ENCODE measurements at places on chromosomes 4 and X. TPM values are rescaled to one million over a fixed set of nuclear protein-coding genes. Genes with fewer than 3 reads are reported as not detected.

DNA sequence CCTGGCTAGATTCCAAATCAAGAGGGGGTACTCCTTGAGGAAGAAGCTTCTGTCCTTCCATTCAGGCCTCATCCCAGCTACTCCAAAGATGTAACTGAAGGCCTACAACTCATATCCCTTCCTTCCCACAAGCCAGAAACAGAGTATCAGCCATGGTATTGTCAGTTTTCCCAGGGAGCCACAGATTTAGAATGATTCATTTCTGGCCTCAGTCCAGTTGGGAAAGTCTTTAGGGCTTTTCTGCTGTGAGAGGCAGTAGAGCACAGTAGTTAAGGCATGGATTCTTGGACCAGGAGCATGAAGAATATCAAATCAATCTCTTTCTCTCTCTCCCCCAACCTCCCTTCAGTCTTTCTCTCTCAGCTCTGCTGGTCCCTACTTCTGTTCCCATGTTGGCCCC, 505.0 kb downstream of the BCOR start:
- DNase-seq, result no peak
- H3K27ac ChIP-seq, result no peak overlapping the region
- H3K36me3 ChIP-seq, result no peaks in the 10 kb centered on the region
- H3K4me3 ChIP-seq, result no peak overlapping the region
- no peaks in the 10 kb centered on the region for H3K4me1 ChIP-seq

- H3K36me3 ChIP-seq, result peaks cover 3% of the 10 kb centered on the region
- no peaks in the 10 kb centered on the region for H3K27me3 ChIP-seq
These were observed 129.5 kb upstream of the GPC4 start for GRCh38 chrX:133544778-133545177.

DNA sequence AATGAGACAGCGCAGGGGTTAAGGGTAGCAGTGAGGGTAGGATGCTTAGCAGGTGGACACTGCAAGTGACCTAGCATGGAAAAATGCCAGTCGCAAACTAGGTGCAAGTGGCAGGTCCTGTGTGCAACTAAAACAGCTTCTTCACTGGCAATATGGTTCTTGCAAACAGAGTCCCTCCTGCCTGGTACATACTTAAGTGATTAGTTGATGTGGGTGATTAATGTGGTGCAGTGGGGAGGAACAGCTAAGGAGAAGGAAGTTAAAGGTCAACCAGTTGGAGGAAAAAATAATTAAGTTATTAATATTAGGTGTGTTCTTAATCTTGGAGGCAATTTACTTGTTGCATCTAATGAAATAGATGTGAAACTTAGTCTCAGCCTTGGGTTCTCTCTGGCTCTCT, 121.6 kb upstream of the IGFBP7 start:
- no peaks in the 10 kb centered on the region for H3K36me3 ChIP-seq

GRCh38 chrX:136250191-136251040, 784 bp downstream of the MAP7D3 start:
- no peak overlapping the region for H3K27ac ChIP-seq
- peaks cover 13% of the 10 kb centered on the region for H3K4me1 ChIP-seq
- no peaks in the 10 kb centered on the region for H3K27me3 ChIP-seq
- DNase-seq, result no peak
- H3K36me3 ChIP-seq, result no peaks in the 10 kb centered on the region
- H3K4me3 ChIP-seq, result peak overlapping the region; percentile 89

- no peaks in the 10 kb centered on the region for H3K36me3 ChIP-seq
- no peak for DNase-seq
- no peak overlapping the region for H3K4me3 ChIP-seq
- no peak overlapping the region for H3K27ac ChIP-seq
- no peaks in the 10 kb centered on the region for H3K4me1 ChIP-seq
- H3K27me3 ChIP-seq, result no peaks in the 10 kb centered on the region
These were observed 28.9 kb downstream of the TMPRSS11E start for GRCh38 chr4:68476191-68476590.

DNA sequence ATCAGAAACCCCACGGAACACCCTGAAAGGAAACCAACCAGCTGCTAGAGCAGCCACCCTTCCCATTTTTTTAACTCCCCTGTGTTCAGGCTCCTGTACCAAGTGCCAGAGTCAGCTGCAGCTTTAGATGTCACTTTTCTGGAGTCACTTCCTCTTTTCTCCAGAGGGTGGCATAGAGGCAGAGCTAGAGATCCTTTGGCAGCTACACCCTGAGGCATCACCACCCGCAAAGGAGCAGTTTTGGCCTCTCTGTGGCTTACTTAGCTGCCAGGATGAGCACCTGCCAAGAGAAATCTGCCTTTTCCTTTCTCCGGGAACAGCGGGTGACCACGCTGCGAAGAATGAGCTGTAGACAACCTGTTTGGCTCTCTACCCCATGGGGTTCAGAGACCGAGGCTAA, 58.0 kb upstream of the CHRDL1 start:
- H3K27ac ChIP-seq, result no peak overlapping the region
- peak; percentile 13 for DNase-seq
- no peaks in the 10 kb centered on the region for H3K4me1 ChIP-seq
- peaks cover 2% of the 10 kb centered on the region for H3K27me3 ChIP-seq
- no peak overlapping the region for H3K4me3 ChIP-seq
- H3K36me3 ChIP-seq, result no peaks in the 10 kb centered on the region

GRCh38 chr4:48681856-48682255, 98.2 kb downstream of the FRYL start:
- H3K4me3 ChIP-seq, result no peak overlapping the region
- no peak overlapping the region for H3K27ac ChIP-seq
- peaks cover 10% of the 10 kb centered on the region for H3K4me1 ChIP-seq
- no peaks in the 10 kb centered on the region for H3K27me3 ChIP-seq
- H3K36me3 ChIP-seq, result peaks cover 9% of the 10 kb centered on the region

DNA sequence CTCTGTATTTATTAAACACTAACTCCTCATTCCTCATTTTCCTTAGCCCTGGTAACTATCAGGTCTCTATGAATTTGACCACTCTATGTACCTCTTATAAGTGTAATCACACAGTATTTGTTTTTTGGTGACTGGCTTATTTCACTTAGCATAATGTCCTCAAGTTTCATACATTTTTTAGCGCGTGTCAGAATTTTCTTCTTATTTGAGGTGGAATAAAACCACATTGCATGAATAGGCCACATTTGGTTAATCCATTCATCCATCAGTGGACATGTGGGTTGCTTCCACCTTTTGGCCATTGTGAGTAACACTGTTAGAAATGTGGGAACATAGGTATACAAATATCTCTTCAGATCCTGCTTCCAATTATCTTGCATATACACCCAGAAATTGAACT, 341.2 kb upstream of the BOD1L1 start:
- no peak overlapping the region for H3K27ac ChIP-seq
- H3K4me3 ChIP-seq, result no peak overlapping the region
- H3K27me3 ChIP-seq, result peaks cover 2% of the 10 kb centered on the region
- peaks cover 29% of the 10 kb centered on the region for H3K4me1 ChIP-seq
- DNase-seq, result no peak

GRCh38 chr4:155819066-155819465, 47.0 kb downstream of the ASIC5 start:
- H3K36me3 ChIP-seq, result no peaks in the 10 kb centered on the region
- H3K4me1 ChIP-seq, result no peaks in the 10 kb centered on the region
- H3K4me3 ChIP-seq, result no peak overlapping the region
- peaks cover 3% of the 10 kb centered on the region for H3K27me3 ChIP-seq
- H3K27ac ChIP-seq, result no peak overlapping the region

- H3K27ac ChIP-seq, result no peak overlapping the region
- no peak for DNase-seq
- no peak overlapping the region for H3K4me3 ChIP-seq
- H3K4me1 ChIP-seq, result no peaks in the 10 kb centered on the region
These were observed 132.9 kb downstream of the MSL3 start for GRCh38 chrX:11890836-11891514.

DNA sequence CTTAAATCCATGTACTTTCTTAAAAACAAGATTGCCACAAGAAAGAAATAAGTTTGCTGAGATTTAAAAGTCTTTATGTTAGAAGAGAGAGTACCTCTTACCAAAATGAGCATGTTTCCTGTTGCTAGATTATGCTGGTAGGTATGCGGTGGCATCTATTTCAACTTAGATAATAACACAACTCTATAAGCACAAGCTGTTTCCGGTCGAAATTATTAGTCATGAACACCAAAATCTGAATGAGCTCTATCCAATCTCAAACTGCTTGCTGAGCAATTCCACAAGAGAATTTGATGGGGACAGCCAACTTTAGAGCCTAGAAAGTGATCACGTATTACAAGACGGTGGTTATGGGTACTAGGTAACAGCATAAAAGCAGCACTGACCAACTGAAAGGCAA, 49.3 kb downstream of the CBR4 start:
- DNase-seq, result no peak
- H3K27me3 ChIP-seq, result no peaks in the 10 kb centered on the region
- H3K4me1 ChIP-seq, result no peaks in the 10 kb centered on the region
- no peak overlapping the region for H3K4me3 ChIP-seq

DNA sequence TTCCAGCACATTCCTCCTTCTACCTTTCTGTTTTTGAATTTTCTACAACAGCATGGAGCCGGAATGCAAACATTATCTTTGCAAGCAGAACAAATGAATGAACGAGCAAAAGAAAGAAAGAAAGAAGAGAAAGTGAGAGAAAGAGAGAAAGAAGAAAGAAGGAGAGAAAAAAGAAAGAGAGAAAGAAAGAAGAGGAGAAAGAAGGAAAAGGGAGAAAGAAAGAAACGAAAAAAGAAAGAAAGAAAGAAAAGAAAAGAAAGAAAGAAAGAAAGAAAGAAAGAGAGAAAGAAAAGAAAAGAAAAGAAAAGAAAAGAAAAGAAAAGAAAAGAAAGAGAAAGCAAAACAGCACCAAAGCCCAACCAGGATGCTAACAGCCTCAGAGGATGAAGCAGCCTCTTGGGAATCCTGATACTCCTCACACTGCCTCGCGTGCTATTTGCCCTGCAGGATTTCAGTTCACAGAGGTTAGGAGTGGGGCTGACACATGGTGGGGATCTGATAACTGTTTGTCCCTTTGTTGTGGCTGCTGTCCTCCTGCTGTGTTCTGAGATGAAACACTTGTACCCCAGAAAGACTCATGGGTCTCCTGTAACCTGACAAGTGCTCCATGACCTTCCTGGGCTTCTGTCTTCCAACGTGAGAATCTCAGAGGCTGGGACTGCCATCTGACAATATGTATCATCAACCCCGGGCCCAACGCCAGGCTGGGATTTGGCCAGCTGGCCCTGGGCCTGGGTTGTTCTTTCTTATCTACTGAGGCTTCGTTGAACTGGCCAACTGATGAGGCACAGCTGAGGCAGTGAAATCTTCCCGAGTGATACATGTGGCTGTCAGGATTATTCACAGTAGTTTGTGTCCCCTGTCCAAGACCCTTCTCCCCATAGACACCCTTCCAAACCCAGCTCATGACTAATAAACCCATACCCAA, 61.0 kb downstream of the SEPSECS start:
- no peaks in the 10 kb centered on the region for H3K27me3 ChIP-seq
- peak overlapping the region; percentile 20 for H3K27ac ChIP-seq
- peaks cover 2% of the 10 kb centered on the region for H3K36me3 ChIP-seq
- no peak for DNase-seq

- no peak overlapping the region for H3K27ac ChIP-seq
- no peak overlapping the region for H3K4me3 ChIP-seq
- no peaks in the 10 kb centered on the region for H3K36me3 ChIP-seq
- H3K27me3 ChIP-seq, result no peaks in the 10 kb centered on the region
- no peak for DNase-seq
These were observed 153.4 kb upstream of the PPP3CA start for GRCh38 chr4:101500742-101501141.

- no peaks in the 10 kb centered on the region for H3K36me3 ChIP-seq
- no peaks in the 10 kb centered on the region for H3K27me3 ChIP-seq
- H3K27ac ChIP-seq, result no peak overlapping the region
- peaks cover 4% of the 10 kb centered on the region for H3K4me1 ChIP-seq
- no peak overlapping the region for H3K4me3 ChIP-seq
These were observed 30.4 kb downstream of the ELF4 start for GRCh38 chrX:130079824-130080406.

DNA sequence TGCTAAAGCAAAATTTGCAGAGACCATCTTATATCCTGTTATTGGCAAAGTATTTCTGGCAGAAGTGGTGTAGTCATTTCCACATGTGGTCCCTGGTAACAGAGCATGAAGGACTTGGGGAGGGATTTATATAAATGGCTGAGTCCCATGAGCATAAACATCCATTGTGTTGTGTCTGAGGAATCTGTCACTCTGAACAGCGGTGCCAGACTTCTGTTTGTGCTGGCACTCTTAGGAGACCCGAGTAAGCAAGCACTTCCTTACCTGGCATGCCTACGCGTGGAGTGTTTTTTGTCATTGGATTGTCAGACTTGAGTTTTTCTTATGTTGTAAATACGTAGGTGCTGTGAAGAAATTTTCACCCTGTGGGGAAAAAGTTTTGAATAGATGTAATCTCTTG, 285.9 kb downstream of the ARHGAP10 start:
- no peak overlapping the region for H3K4me3 ChIP-seq
- DNase-seq, result no peak
- peaks cover 6% of the 10 kb centered on the region for H3K4me1 ChIP-seq
- H3K36me3 ChIP-seq, result no peaks in the 10 kb centered on the region
- H3K27me3 ChIP-seq, result no peaks in the 10 kb centered on the region
- no peak overlapping the region for H3K27ac ChIP-seq

QRFPR gene
- total RNA-seq, result 0.41 TPM

COL25A1 gene
- total RNA-seq, result 39.3 TPM

BGN gene
- total RNA-seq, result 85.2 TPM

TRAPPC2 gene
- total RNA-seq, result 23.0 TPM

TMA16 gene
- total RNA-seq, result 43.9 TPM

ADGRG4 gene
- not detected for total RNA-seq

TLR3 gene
- total RNA-seq, result 0.19 TPM

DGKK gene
- 0.18 TPM for total RNA-seq
